EL (cell line): ENCODE measurements at places on chromosomes 2 and 18.
A peak's percentile ranks its signal among the peaks of the same experiment; 100 is the strongest.

- no peak for DNase-seq
These were observed 29.6 kb downstream of the CYBRD1 start for GRCh38 chr2:171551836-171552235.

GRCh38 chr2:40374543-40375240 lies 77.2 kb downstream of the SLC8A1 start:
- no peak for DNase-seq

DNA sequence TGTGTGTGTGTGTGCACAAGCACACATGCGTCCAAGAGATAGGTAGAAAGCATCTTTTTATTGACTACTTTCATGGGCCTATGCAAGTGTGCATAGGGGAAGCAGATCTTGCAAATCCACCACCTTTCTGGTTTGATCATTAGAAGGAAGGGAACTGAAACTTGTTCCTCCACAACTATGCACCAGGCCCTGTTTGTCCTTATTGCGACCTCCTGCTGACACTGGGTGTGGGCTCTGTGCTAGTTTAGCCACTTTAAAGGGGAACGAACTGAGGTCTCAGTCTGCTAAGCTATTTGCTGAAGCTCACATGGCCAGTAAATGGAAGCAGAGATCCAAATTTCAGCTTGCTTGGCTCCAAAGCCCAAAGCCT lies 32.1 kb upstream of the INSIG2 start:
- DNase-seq = no peak

DNA sequence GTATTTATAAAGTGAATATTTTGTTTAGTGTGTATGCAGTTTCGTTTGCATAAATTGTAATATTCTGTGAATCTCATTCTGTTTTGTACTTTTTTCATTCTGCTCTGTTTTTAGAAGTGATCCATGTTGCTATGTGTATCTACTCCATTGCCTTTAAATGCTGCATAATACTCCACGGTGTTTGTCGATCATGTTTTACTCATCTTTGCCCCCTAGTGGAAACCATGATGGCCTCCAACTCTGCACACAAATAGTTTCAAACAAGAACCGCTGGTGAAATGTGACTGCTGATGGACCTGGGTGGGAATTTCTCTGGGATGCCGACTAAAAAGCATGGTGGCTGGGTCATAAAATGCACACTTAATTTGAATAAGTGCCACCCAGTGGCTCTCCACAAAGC lies 32.0 kb upstream of the SKOR2 start:
- DNase-seq = peak; percentile 42

GRCh38 chr2:146143971-146144370 lies 1624.1 kb upstream of the ZEB2 start:
- DNase-seq = peak; percentile 17
